ENCODE measurements at places on chromosomes 5 and 9. TPM values are rescaled to one million over a fixed set of nuclear protein-coding genes. Genes with fewer than 3 reads are reported as not detected.

Gene CTXN3
- total RNA-seq, result not detected

Gene EXOSC3
- total RNA-seq, result 18.6 TPM

Gene NFIL3
- total RNA-seq, result 19.9 TPM

Gene TMEM171
- total RNA-seq, result not detected

Gene ADCY2
- 0.40 TPM for total RNA-seq

Gene NFX1
- total RNA-seq, result 26.2 TPM

Gene NR2F1-AS1
- total RNA-seq, result 0.22 TPM

Gene AQP7
- 155 TPM for total RNA-seq

Gene IL33
- 19.1 TPM for total RNA-seq

Gene PFDN1
- total RNA-seq, result 68.7 TPM

Gene ANKRD31
- total RNA-seq, result 0.08 TPM

Gene CCL27
- total RNA-seq, result not detected

Gene CER1
- not detected for total RNA-seq

Gene TRIM7
- 10.8 TPM for total RNA-seq

Gene DMGDH
- 2.2 TPM for total RNA-seq

Gene NSD1
- 33.6 TPM for total RNA-seq

Gene TSSK1B
- total RNA-seq, result not detected

Gene OSMR
- 10.9 TPM for total RNA-seq

Gene ANKRD18A
- 3.0 TPM for total RNA-seq

Gene STPG3
- 1.3 TPM for total RNA-seq

Gene CCDC69
- 178 TPM for total RNA-seq

Gene GHR
- total RNA-seq, result 12.8 TPM

Gene ADRB2
- 5.6 TPM for total RNA-seq

Gene C9orf153
- total RNA-seq, result 0.22 TPM

Gene SELENOP
- 292 TPM for total RNA-seq

Gene ARSI
- total RNA-seq, result 0.38 TPM

Gene ZBTB43
- total RNA-seq, result 36.8 TPM

Gene OBP2B
- total RNA-seq, result not detected

Gene SLC22A5
- 22.7 TPM for total RNA-seq

Gene ELOVL7
- 0.73 TPM for total RNA-seq

Gene OR1L6
- total RNA-seq, result not detected
